Right cardiac atrium (tissue), 5 donors: ENCODE measurements at places on chromosomes 3 and 15. TPM values are rescaled to one million over a fixed set of nuclear protein-coding genes. Genes with fewer than 3 reads are reported as not detected.
A peak's percentile ranks its signal among the peaks of the same experiment; 100 is the strongest.

- peak; percentile 42 for DNase-seq
Observed at GRCh38 chr15:57133127-57133968, 214.9 kb downstream of the TCF12 start.

DNA sequence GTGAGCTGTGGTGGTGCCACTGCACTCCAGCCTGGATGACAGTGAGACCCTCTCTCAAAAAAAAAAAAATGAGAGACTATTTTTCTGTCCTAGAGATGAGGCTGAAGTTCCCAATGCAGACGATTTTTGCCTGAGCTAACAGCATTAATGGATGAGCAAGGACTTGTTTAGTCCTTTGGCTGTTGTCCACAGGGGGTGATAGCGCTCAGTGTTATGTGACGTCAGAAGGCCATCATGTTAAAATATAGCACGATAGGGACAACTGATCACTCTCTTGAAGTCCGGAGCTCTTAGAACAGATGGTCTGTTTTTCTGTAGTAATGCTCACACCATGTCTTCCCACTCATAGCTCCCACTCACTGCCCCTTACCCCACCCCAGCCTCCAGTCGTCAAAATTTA lies 6.8 kb downstream of the TRNT1 start:
- no peak for DNase-seq

DNA sequence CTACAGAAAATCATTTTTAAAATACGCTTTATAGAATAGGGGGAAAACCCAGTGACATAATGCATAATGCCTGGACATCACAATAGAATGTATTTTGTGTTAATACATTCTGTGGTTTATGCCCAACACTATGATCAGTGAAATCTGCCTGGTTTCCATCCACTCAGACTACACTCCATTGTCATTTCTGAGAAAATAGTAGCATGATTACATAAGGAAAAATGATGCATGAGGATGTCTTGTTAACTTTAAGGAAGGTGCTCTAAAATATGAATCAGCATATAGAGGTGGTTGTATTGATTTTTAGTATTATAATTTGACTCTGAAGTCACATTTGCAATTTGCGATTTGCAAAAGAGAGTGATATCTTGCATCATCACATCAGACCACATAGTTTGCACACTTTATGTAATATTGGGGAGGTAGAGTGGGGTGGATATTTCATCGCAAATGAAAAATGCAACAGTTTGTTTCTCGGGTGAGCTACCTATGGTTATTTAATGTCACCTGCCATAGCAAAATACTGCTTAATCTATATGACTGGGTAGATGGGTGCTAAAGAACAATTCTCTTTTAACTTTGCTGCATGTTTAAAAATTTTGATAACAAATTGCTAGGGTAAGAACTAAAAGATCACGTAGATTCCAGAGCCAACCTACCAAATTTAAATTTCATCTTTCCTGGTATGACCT lies 403.9 kb downstream of the IL5RA start:
- no peak for DNase-seq

Gene GATA2
- polyA plus RNA-seq, result 14.3 TPM

GRCh38 chr15:69784798-69785566 lies 312.7 kb downstream of the TLE3 start:
- no peak for DNase-seq

Gene KIF7
- 4.4 TPM for polyA plus RNA-seq

DNA sequence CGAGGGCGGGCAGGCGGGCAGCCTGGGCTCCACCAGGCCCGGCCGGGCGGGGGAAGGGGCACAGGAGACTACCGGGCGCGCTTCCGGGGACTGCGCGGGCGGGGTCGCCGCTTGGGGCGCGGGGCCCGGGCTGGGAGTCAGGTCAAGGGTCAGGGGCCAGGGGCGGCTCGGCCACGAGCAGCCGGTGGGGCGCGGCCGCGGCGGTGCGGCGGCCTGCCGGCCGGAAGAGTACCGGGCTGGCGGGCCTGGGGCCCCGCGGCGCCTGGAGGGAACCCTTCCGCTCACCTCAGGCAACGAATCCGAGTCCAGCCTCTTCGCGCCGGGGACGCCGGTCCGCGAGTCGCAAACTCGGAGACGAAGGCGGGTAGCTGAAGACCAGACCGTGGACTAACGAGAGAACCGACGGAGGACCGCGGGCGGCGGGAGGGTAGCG lies 225 bp downstream of the RHOA start:
- DNase-seq, result peak; percentile 85

Gene SH2D7
- 0.02 TPM for polyA plus RNA-seq

DNA sequence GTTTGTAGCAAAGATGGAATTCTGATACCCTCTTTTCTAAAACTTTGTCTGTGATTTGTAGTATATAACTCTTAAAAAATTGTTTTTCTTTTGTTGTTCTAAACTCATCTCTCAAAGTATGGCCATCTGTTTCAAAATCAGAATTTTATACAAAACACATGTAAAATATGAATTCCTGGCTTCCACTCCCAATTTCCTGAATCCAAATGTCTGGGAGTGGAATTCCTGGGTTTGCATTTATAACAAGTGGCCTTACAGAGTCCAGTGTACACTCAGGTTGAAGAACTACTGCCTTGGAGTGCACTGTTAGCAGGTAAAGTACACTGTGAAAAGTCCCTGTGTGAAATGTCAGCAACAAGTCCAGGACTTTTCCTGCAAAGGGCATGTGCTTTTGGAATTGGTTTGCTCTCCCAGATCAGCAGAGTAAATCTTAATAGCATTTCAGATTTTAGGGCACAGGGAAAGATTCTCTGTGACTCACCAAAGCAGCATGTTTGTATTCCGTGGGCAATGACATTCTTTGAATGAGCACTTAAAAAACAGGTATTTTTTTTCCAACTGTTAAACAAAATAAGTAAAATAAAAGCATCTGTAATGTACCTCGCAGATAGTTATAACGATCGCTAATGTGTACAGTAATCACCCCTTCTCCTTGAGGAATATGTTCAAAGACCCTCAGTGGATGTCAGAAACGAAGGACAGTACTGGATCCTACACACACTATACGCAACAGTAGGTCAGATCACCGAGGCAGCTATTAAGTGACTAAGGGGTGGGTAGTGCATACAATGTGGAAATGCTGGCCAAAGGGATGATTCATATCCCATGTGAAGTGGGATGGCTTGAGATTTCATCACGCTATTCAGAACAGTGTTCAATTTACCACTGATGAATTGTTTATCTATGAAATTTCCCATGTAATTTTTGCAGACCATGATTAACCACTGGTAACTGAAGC lies 2.0 kb upstream of the CLDN16 start:
- DNase-seq, result no peak
